A673 (cell line): ENCODE measurements at places on chromosomes 2 and 18. TPM values are rescaled to one million over a fixed set of nuclear protein-coding genes. Genes with fewer than 3 reads are reported as not detected.

DNA sequence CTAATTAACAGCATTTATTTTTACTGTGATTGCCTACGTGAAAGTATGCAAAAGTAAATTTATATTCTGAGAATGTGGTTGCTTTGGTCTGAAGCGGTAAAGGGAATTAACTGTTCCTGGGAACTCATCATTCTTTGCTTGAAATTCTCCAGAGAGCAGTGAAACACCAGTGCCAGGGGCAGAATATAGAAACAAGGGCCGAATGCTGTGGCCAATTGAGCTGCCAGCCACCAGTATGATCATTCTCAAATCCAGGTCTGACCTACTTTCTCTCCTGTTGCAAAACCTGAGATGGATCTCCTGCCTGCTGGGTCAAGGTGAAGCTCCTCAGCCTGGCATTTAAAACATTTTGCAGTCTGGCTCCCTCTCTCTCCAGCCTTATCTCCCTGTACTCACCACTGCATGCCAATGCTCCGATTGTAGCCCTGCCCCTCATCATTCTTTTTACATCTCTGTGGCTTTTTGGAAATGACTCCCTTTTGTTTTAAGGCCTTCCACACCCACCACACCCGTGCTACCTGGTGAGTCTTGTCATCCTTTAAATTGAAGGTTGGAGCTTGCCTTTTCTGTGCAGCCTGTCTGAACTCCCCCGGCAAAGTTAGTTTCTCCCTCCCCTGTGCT is 94.5 kb upstream of the TMEM178A start:
- DNase-seq = no peak

Gene METAP1D
- 11.8 and 12.7 TPM in 2 replicates for total RNA-seq

Gene BCL11A
- 1.3 and 2.8 TPM in 2 replicates for total RNA-seq

DNA sequence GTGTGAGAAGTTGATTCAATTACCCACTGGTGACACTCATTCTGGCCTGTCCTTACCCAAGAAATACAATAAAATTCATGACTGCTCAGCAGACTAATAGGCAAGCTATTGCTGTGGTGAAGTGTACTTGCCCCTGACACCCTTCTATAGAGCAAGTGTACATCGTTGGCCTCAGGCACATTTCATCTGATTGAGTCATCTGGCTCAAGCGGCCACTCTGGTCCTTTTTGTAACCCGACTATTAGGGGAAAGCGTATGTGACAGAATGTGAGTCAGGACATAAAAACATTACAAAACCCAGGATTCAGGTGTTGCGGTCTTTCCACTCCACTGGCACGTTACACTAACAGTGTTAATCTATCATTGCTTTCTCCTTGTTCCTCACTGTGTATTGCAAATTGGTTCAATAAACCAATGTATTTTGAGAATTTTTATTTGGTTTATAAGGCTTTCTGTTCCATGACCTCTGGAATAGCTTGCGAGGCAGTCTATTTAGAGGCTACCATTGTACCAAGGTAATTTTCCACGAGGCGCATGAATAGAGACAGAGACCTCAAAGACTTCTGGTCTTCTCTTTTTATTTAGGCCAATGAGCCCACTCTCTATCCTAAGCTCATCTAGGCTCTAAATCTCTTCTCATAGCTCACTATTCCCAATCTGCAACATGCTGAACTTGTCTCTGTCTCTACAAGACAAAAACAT is 10.2 kb upstream of the TTC32 start:
- no peak for DNase-seq

Gene DYNAP
- not detected in 2 replicates for total RNA-seq

DNA sequence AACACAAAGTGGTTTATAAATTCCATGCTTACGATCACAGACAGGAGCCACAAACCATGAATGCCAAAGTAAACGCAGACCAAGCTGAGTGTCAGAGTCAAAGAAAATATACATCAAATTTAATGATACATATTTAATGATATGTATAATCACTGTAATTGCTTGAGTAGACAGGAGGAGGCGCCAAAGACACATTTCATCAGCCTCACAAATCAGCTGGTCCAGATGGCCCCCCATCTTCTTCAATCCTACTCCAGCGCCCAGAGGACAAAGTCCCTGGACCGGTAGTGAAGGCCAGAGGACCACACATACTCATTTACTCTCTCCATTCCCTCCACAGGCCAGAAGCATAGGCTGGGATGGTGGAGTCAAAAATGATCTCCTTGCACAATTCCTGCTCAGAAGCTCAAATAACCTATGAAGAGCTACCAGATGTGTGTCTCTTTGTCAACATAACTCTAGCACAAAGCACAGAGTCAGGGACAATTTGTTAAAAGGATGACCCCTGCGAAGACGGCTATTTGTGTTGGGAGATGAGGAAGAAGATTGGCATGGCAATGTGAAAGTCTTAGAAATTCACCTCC is 149.3 kb upstream of the PGAP1 start:
- no peak for DNase-seq

DNA sequence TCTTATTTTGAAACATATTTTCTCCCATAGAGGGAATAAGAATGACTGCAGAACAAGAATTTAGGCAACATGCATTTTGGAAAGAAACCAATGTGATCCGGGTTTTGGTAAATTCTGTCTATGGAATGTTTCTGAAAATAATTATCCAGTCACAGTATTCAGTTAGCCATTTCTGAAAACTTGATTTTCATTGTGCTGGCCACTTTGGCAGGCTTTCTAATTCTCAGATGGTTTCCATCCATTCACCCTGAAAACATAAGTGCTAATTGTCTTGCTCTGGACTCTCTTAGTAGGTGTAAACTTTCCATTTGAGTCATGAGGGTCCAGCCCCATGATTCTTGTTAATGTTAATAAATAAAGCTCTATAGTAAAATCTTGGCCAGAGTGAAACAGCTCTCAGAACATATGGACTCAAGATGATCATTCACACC is 176.5 kb downstream of the RBM43 start:
- DNase-seq = no peak

Gene SERPINB8
- 11.3 and 26.4 TPM in 2 replicates for total RNA-seq

Gene IL1RL2
- not detected in 2 replicates for total RNA-seq

GRCh38 chr2:49175831-49176230 is 21.5 kb upstream of the FSHR start:
- no peak for DNase-seq

Gene CIB4
- total RNA-seq = not detected in 2 replicates

Gene CYP27C1
- total RNA-seq = 3.0 and 4.2 TPM in 2 replicates

- no peak for DNase-seq
Observed at GRCh38 chr2:152154462-152154861, 21.1 kb downstream of the STAM2 start.

DNA sequence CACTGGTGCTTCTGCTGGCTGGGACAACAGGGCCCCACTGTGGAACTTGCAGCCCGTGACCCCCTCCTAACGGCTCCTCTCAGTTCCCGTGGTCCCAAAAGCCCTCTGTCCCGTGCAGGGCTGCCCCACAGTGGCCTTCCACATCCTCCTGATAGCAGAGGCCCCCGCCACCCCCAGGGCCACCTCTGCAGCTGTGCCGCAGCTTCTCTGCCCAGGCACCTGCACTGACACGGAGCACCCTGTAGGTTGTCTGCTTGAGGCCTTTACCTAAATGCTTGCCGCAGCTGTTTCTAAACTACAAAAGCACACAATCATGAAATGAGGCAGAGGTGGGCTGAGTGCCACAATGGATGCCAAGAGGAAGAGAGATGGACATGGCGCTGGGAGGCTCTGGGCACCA is 13.5 kb upstream of the GRHL1 start:
- no peak for DNase-seq

DNA sequence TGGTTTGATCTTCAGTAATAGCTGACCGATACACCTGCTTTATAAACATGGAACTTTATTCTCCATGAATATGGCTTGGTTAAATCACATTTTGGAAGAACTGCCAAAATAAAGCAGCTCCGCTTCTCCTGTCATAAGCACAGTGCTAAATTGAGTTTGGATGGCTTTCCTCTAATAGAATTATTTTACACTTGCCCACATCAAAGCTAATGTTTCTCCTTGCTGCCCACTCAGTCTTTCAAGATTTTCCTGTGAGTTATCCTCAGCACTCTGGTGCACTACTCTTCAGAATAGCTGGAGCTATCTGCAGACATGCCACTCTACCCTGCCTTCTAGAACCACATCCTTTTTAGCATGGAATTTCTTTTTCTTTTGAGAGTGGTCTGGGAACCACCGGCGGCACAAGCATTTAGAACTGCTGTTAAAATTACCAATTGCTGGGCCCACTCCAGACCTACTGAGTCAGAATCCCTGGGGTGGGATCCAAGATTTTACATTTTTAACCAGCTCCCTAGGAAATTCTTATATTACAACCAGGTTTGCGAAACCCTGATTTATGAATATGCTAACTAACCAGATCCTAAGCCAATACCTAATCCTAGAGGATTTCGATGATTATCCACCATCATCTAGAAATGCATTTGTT is 283.3 kb downstream of the AFF3 start:
- no peak for DNase-seq

- DNase-seq = no peak
Observed at GRCh38 chr18:64618390-64618789, 469.5 kb upstream of the LINC00305 start.

- no peak for DNase-seq
Observed at GRCh38 chr2:76733736-76734135, 788.4 kb downstream of the LRRTM4 start.

DNA sequence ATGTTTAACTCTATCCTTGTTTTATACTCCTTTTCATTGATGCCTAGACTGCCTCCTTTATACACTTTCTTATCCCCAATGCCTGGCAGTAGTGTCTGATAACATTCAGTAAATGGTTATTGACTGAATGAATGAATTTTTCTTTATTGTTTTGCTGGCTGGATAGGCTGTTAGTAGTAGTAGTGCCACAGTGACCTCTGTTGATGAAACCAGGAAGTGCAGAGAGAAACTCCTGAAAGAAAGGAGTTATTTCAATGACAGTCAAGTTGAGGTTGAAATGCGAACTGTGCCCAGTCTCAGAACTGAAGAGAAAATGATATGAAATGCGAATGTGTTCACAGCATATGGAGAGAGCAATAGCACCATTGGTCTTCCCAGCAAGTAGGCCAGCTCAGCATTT is 26.8 kb upstream of the SLC9A2 start:
- DNase-seq = peak; percentile 4

DNA sequence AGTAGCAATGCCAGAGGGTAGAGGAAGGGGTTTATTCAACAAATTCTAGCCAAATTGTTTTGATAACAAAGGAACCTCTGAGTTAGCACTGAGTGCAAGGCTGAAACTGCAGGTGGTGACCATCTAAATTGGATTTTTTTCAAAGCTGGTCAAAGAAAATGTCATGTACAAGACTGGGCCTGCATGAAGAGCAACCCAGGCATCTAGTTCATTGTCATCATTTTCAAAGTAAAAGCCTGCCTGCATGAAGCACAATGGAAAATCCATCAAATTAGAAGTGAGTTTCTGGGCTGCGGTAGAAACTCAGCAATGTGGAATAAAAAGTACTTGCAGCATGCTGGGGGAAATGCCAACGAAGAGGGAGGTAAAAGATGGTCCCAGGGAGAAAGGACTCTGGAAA is 80.8 kb upstream of the PPP1CB start:
- DNase-seq = no peak

- no peak for DNase-seq
Observed at GRCh38 chr2:59665021-59665420, 888.4 kb downstream of the BCL11A start.

Gene KCNF1
- 0.32 and 0.70 TPM in 2 replicates for total RNA-seq

- DNase-seq = no peak
Observed at GRCh38 chr2:133596701-133597393, 28.6 kb upstream of the NCKAP5 start.

DNA sequence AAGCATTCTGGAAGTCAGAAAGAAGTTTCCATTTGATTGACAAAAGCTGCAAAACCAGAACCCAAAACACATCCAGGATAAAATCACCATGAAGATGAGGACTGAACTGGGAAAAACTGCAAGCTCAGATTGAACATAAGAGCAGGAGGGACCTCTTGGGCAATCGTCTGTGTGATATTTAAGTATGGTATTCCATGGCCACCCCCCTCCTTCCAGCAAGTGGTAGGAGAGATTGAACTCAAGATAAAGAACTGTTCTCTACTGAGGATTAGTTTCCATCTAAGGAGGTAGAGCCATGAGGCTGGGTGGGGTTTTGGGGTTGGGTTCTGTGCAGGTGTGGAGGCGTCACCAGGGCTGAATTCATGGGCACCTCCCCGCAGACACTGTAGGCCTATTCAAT is 251.1 kb downstream of the NCKAP5 start:
- DNase-seq = no peak

GRCh38 chr2:229243890-229244560 is 27.1 kb downstream of the PID1 start:
- no peak for DNase-seq

GRCh38 chr2:196131384-196131937 is 39.9 kb downstream of the STK17B start:
- DNase-seq = peak; percentile 59

Gene PHOSPHO2
- 6.9 TPM in 2 replicates for total RNA-seq

DNA sequence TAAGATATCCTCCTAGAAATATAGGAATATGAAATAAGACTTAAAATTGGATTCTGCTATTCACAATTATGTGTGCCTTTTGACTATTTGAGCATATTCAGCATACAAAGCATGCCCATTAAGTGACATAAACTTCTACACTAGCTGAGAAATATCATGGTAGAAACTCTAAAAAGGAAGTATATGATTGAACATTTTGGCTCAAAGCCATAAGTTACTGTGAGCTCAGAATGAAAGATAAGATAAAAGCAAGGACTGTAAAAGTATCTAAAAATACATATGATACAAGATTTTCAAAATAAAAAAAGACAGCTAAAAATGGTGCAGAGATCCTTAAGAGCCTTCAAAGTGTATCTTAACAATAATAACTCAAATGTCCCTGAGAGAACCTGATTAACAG is 340.5 kb upstream of the SLC39A10 start:
- DNase-seq = no peak

DNA sequence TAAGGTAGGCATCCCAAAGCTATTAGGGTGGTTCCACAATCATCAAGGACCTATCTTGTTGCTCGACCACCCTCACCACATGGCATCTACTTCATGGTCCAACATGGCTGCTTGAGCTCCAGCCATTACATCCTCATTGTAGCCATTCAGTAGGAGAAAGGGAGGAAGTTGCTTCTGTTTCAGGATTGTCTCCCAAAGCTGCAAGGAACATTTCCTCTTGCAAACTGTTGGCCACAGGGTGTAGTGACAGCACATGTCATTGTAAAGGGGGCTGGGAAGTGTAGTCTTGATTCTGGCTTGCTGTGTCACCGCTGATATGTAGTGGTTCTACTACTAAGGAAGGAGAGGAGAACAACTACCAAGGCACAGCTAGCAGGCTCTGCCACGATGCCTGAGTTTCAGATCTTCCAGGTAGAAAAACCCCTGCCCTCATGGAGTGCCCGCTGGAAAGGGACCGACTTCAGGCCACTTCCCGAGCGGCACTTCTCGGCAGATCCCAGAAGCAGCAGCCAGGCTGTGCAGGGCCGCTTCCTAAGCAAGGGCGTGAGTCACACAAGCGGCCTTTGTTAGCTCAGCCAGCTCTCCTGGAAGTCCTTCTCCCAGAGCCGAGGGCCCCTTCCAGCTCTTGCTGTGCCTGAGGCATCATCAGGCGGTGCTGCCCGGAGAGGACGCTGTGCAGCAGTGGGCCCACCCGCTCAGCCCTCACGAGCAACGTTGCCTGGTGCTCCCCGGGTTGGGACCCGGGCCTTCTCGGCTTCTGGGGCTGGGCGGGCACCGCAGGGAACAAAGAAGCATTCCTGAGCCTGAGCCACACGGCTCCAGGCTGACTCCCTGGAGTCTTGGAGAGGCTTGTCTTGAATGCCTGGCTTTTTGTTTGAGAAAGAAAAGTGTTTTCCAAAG is 58.2 kb downstream of the HS6ST1 start:
- peak; percentile 15 for DNase-seq
